Stimulated activated CD4-positive, alpha-beta T cell treated with anti-CD3 and anti-CD28 coated beads, Interleukin-1b, Interleukin-23, amount 100 ng/mL, for 1 hour (primary cell): ENCODE measurements at places on chromosomes 11 and 22.

GRCh38 chr11:33461369-33462125 is 204.4 kb downstream of the HIPK3 start:
- no peak for DNase-seq

DNA sequence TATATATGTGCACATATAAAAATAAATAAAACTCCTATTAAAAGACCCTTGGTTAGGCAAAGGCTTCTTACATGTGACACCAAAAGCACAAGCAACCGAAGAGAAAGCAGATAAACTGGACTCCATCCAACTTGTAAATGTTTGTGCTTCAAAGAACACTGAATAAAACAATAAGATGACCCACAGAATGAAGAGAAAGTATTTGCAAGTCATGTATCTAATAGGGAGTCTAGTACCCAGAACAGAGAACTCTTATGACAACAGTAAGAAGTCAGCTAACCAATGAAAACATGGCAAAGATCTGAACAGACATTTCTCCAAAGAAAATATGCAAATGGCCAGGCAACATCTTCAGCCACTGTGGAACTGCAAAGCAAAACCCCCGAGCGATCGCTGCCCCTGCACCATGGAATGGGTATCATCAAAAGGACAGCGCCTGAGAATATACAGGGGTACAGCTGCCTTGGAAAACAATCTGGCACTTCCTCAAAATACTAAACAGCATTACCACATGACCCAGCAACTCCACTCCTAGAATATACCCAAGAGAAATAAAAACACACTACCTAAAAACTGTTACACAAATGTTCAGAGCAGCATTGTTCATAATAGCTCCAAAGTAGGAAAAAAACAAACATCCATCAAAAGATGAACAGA is 17.2 kb downstream of the BRD1 start:
- no peak for DNase-seq

DNA sequence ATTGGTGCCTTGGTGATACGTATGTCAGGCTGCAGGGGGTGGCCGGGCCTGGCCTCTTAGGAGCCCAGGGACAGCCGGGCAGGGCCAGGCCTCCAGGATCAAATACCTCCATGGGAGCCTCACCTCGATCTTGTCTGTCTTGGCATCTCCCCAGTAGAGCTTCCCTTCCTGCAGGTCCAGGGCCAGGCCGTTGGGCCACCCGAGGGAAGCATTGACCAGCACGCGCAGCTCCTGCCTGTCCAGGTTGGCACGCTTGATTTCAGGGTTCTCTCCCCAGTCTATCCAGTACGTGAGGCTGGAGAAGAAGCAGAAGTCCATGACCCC is 137.7 kb downstream of the CRYBB2 start:
- no peak for DNase-seq

DNA sequence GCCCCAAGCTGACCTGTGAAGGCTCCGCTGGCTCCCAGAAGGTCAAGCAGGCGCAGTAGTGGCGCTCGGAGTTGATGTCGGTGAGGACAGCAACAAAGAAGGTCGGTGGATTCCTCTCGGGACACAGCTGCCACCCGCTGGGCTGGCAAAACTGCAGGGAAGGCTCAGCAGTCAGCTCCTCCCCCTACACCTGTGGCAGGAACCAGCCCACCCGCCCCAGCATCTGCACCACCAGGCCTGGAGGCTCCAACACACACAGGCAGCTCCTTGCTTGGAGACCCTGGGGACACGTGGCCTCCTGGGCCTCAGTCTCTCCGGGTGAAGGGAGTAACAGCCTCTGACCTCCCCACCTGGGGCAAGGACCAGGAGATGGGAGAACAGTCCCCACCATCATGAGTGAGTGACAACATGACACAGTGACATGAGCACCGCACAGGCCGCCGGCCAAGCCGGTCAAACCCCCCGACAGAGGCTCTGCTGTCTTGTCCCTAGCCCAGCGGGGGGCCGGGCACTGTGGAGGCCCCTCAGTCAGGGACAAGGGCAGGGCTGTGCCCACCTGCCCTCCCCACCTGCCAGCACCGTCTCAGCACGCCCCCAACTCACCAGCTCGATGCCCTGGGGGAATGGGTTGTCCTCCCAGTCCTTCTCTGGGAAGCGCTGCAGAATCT is 6.9 kb downstream of the SBF1 start:
- no peak for DNase-seq

DNA sequence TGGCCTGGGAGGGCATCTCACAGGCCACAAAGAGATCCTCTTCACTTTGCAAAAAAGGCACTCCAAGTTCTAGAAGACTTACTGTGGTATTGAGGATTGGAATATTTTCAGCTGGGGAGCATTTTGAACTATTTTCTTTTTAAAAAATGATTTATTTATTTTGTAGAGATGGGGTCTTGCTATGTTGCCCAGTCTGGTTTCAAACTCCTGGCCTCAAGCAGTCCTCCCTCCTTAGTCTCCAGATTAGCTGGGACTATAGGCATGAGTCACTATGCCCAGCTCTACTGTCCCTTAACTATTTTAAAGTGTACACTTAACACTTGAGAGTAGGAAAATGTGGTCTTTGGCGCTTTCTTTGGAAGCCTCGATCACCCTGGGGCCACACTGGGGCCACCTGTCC is 24.9 kb upstream of the DGCR8 start:
- DNase-seq, result no peak
